Osteocyte (in vitro differentiated cells): ENCODE measurements at places on chromosomes 13 and 19. TPM values are rescaled to one million over a fixed set of nuclear protein-coding genes. Genes with fewer than 3 reads are reported as not detected.

GRCh38 chr19:15562861-15563260, 52.2 kb upstream of the CYP4F8 start:
- no peak overlapping the region for H3K4me3 ChIP-seq
- no peak for DNase-seq
- H3K27ac ChIP-seq = no peak overlapping the region
- H3K4me1 ChIP-seq = no peaks in the 10 kb centered on the region
- no peaks in the 10 kb centered on the region for H3K36me3 ChIP-seq

- H3K4me1 ChIP-seq = no peaks in the 10 kb centered on the region
- peaks cover 14% of the 10 kb centered on the region for H3K27me3 ChIP-seq
- no peak overlapping the region for H3K4me3 ChIP-seq
These were observed 99.6 kb upstream of the HTR2A start for GRCh38 chr13:46996316-46997030.

DNA sequence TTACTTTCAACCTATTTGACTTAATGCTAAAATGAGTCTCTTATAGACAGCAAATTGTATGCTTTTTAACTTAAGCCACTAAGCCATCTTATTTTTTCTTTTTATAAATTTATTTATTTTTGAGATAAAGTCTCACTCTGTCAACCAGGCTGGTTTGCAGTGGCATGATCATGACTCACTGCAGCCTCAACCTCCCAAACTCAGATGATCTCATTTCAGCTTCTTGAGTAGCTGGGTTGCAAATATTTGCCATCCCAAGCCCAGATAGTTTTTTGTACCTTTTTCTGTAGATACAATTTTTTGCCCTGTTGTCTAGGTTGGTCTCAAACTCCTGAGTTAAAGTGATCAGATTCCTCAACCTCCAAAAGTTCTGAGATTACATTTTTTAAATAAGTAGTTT, 27.1 kb downstream of the ZNF714 start:
- no peak overlapping the region for H3K27ac ChIP-seq
- H3K36me3 ChIP-seq = peaks cover 20% of the 10 kb centered on the region
- H3K27me3 ChIP-seq = no peaks in the 10 kb centered on the region
- H3K4me1 ChIP-seq = no peaks in the 10 kb centered on the region
- H3K4me3 ChIP-seq = no peak overlapping the region
- no peak for DNase-seq

GRCh38 chr13:30307194-30307970, at the start of gene KATNAL1:
Gene KATNAL1, minus strand, starts transcription at chr13:30307551. Its CDS starts 23,774 bp downstream, at chr13:30283777.
- DNase-seq = peak; percentile 89
- H3K27me3 ChIP-seq = no peaks in the 10 kb centered on the region
- H3K4me1 ChIP-seq = peaks cover 52% of the 10 kb centered on the region
- peaks cover 2% of the 10 kb centered on the region for H3K36me3 ChIP-seq

DNA sequence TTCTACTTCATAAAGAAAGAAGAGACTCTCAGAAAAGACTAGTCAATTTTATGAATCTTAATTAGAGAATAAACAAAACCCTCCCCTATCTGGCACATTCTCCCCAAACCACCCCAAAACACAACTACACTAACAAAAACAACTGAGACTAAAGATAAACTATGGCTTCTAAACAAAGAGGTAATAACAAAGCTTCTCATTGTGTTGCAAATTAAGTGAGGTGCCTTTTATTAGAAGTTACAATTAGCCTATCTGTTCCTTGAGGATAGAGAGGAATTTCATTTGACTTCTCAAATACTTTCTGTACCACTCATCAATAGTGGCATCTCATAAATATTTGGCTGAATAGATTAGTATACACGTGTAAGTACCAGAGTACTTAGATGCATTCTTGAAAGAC, 1196.2 kb downstream of the PCDH9 start:
- no peak for DNase-seq
- H3K27me3 ChIP-seq = no peaks in the 10 kb centered on the region
- H3K27ac ChIP-seq = no peak overlapping the region
- H3K4me3 ChIP-seq = no peak overlapping the region
- no peaks in the 10 kb centered on the region for H3K4me1 ChIP-seq
- H3K36me3 ChIP-seq = no peaks in the 10 kb centered on the region

GRCh38 chr13:79846386-79846785, 365.4 kb downstream of the NDFIP2 start:
- no peak for DNase-seq
- H3K36me3 ChIP-seq = no peaks in the 10 kb centered on the region
- no peak overlapping the region for H3K27ac ChIP-seq
- no peak overlapping the region for H3K4me3 ChIP-seq
- H3K27me3 ChIP-seq = no peaks in the 10 kb centered on the region

DNA sequence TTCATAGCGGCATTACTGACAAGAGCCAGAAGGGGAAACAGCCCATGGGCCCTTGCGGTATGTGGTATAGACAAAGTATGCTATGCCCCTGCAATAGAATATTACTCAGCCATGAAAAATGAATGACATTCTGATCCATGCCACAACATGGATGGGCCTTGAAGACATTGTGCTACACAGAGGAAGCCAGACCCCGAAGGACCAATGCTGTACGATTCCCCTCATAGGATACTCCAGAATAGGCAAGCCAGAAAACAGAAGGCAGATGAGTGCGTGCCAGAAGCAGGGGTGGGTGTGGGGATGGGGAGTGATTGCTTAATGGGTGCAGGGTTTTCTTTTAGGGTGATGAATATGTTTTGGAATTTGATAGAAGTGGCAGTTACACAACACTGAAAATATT, 342.0 kb downstream of the TEX29 start:
- no peaks in the 10 kb centered on the region for H3K36me3 ChIP-seq
- peak; percentile 57 for DNase-seq

DNA sequence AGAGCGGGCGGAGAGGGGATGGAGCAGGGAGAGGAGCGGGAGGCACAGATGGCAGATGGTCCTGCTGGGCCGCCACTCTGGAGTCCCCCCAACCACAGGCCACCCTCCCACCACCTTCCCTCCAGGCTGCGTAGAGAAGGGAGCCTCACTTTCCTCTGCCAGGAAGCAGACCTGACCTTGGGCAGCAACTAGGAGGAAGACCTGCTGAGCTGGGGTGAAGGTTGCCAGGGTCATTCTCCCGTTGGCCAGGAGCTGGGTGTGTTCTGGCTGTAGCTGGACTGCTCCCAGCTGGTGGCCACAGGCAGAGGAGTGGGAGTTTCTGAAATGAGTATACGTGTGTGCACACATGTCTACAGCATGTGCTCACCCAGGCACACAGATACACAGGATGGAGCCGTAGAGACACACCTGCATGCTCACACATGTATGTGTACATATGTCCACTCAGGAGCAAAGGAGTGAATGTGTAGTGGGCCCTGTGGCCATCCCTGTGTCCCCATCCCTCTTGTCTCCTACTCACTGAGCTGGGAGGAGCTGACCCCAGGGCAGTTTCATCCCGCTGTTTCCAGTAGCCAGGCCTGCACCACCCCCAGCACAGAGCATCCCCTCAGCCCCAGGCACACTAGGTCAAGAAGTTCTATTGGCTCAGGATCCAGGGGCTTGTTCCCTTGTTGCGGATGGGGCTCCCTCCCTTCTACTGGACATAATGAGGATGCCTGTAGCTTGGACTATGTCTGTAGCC, 53.0 kb downstream of the CHST8 start:
- DNase-seq = peak; percentile 78
- H3K4me3 ChIP-seq = no peak overlapping the region

DNA sequence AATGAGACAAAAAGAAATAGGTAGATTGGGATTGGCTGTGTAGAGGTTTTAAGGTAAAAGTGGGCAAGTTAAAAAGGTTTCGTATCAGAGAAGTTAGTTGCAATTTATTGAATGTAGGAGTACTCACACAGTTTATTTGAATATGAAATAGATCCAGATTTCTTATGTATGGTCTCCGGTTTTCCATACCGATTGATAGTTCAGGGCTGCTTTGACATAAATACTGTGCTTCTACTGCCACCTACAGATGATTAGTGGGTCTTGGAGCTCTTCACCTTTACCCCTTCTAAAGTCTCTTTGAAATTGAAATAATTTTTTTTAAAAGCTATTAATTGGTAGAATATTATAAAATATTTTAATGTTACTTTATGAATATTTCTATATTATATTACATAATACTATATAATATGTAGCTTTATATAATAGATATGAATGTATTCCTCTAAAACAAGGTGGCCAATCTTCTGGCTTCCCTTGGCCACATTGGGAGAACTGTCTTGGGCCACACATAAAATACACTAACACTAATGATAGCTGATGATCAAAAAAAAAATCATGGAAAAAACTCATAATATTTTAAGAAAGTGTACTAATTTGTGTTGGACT, 7.7 kb upstream of the GPR18 start:
- H3K27ac ChIP-seq = no peak overlapping the region
- no peaks in the 10 kb centered on the region for H3K36me3 ChIP-seq
- no peak for DNase-seq
- no peak overlapping the region for H3K4me3 ChIP-seq
- no peaks in the 10 kb centered on the region for H3K4me1 ChIP-seq

ZNF443 gene
- total RNA-seq = 1.7 and 2.2 TPM in 2 replicates

DNA sequence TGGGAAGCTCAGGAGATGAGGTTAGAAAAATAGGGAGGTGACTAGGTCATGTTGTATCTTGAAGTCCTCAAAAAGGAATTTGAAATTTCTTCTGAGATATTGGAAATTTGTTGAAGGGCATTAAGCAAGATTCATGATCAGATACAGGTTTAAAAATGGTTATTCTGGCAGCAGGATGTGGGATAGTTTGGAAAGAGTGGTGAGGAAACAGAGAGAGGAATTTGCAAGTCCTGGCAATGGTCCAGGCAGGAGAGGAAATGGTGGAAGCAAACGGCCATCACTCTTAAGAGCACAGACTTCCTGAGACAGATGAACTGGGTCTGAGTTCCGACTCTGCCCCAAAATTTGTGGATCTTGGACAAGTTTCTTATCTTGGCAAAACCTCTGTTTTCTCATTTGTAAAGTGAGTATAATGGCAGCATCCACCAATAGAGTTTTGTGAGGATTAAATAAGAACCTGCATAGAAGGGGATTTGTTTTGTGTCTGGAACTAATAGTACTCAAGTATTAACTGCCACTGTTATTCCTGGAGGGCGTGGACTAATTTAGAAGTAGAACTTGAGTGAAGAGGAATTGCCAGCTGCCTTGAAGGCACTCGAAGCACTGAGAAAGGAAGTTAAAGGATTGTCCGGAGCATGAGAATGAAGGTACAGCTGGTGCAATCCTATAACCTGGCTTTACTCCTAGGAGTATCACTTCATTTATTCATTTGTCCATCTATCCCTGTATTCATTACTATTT, 99.6 kb downstream of the CCNA1 start:
- no peak for DNase-seq
- H3K27me3 ChIP-seq = no peaks in the 10 kb centered on the region
- H3K4me3 ChIP-seq = no peak overlapping the region
- no peaks in the 10 kb centered on the region for H3K36me3 ChIP-seq
- H3K27ac ChIP-seq = no peak overlapping the region

- H3K27ac ChIP-seq = peak within 1 kb of the TSS; percentile 70
- H3K4me1 ChIP-seq = peaks cover 16% of the 10 kb centered on the region
These were observed at the start of gene SMAD9 for GRCh38 chr13:36919833-36920615. Gene SMAD9, minus strand, starts transcription at chr13:36920238. Its CDS starts 40,549 bp downstream, at chr13:36879689.

ADAMTSL5 gene
- total RNA-seq = 4.4 and 6.4 TPM in 2 replicates

DNA sequence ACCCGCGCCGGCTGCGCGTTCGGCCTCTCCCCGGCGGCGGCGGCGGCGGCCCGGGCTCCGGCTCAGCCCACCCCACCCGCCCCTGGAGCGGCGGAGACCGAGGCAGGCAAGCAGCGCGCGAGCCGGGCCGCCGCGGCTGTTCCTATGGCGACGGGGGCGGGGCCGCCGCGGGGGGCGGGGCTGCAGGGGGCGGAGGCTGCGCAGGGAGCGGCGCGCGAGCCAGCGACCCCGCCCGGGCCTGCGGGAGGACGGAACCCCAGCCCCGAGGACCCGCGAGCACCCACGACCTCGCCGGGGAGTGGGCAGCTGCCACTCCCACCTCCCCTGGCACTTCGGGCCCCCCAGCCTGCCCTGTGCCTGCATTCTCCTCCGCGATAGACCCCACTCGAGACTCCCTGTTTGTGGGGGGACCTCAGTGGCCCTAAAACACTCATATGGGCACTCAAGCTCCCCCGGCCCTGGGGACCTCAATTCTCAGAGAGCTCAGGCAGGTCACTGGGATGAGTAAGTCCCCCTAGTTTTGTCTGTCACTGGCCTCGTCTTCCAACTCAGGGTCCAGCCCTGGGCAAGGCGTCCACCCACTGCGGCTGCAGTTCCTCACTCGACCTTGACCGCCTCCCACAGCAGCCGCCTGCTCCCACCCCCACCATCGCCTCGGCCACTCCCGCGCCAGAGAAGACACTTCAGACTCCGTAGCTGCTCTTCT, at the start of gene CTXN1:
Gene CTXN1, minus strand, starts transcription at position 115 of the 706 bp plus-strand sequence. CDS start 597 bp downstream, outside the sequence.
- H3K4me1 ChIP-seq = peaks cover 49% of the 10 kb centered on the region
- H3K36me3 ChIP-seq = peaks cover 11% of the 10 kb centered on the region
- H3K27ac ChIP-seq = peak within 1 kb of the TSS; percentile 80

DNA sequence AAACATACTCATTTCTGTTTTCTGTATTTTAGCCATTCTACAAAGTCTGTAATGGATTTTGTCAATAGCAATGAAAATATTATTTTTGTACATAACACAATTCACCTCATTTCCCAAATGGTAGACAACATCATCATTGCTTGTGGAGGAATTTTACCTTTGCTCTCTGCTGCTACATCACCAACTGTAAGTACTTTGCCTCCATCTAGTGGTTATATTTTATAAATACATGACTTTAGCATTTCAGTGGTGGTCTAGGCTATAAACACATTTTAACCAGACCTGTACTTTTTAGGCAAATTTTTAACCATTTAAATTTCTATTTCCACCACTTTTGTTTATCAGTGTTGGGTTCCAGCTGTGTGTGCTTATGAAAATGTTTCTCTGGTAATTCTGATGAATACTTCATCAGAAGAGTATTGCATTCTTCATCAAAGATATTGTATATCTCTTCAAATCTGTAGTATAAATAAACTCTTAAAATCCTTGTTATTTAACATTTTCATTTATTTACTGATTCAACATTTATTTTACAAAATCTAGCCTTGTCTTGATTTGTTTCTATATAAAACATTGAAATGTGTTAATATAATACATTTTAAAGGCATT, 222.4 kb downstream of the NBEA start:
- no peak overlapping the region for H3K4me3 ChIP-seq
- no peaks in the 10 kb centered on the region for H3K27me3 ChIP-seq
- no peak overlapping the region for H3K27ac ChIP-seq
- no peaks in the 10 kb centered on the region for H3K4me1 ChIP-seq
- DNase-seq = no peak

DNA sequence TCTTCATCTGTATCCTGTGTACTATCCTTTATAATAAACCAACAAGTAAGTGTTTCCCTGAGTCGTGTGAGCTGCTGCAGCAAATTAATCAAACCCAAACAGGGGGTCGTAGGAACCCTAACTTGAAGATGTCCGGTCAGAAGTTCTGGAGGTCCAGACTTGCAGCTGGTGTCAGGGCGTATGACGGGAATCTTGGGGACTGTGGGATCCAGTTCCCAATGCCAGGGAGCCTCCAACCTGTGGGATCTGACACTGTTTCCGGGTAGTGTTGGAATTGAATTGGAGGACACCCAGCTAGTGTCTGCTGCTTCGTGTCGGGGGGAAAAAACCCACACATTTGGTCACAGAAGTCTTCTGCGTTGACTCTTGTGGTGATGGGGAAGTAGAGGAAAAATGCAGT, 52.1 kb upstream of the AMER2 start:
- H3K4me1 ChIP-seq = no peaks in the 10 kb centered on the region
- H3K27ac ChIP-seq = no peak overlapping the region
- DNase-seq = peak; percentile 53
- H3K27me3 ChIP-seq = peaks cover 57% of the 10 kb centered on the region

GRCh38 chr13:111611651-111612050, 291.2 kb downstream of the TEX29 start:
- no peak overlapping the region for H3K27ac ChIP-seq
- H3K4me3 ChIP-seq = no peak overlapping the region
- no peaks in the 10 kb centered on the region for H3K36me3 ChIP-seq
- H3K4me1 ChIP-seq = no peaks in the 10 kb centered on the region

- peaks cover 2% of the 10 kb centered on the region for H3K27me3 ChIP-seq
- H3K4me1 ChIP-seq = no peaks in the 10 kb centered on the region
- H3K27ac ChIP-seq = no peak overlapping the region
- no peaks in the 10 kb centered on the region for H3K36me3 ChIP-seq
- DNase-seq = no peak
These were observed 232.8 kb downstream of the DACH1 start for GRCh38 chr13:71634182-71634581.
